Activated CD4-positive, alpha-beta T cell treated with anti-CD3 and anti-CD28 coated beads, Interleukin-2, amount 50 U/mL, for 1 hour (primary cell): ENCODE measurements at places on chromosomes 11 and 22.

GRCh38 chr11:6523253-6523652, 26.2 kb downstream of the DNHD1 start:
- no peak for DNase-seq

GRCh38 chr11:47784785-47785381, 17.7 kb upstream of the FNBP4 start:
- no peak for DNase-seq

GRCh38 chr22:46008836-46009596, 32.1 kb upstream of the WNT7B start:
- DNase-seq: no peak

DNA sequence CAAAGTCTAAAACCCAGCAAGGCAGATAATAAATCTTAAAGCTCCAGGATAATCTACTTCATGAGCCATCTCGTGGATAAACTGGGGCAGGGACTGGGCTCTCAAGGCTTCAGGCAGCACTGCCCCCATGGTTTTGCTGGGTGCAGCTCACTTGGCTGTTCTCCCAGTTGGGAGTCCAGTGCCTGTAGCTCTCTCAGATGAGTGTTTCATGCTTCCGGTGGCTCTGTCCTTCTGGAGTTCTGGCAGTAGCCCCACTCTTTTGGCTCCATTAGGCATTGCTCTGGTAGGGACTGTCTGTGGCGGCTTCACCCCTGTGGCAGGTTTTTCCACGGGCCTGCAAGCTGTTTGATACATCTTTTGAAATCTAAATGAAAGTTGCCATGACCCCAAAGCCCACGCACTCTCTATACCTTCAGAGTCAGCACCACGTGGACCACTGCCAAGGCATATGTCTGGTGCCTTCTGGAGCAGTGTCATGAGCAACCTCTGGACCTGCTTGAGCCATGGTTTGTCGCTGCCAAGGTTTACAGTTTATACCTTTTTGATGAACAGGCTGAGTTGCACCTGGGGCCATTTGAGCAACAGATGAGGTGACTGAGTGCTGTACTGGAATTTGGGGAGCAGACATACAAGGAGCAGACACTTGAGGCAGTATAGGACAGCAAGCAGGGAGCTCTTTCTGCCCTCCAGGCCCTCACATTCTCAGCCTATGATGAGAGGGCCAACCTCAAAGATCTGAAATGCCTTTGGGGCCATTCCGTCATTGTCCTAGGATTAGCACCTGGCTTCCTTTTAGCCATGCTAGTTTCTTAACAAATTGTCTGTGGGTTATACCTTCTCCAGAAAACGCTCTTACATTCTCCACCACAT, 48.6 kb downstream of the MTNR1B start:
- no peak for DNase-seq

GRCh38 chr22:36745301-36745995, 30.5 kb downstream of the IFT27 start:
- no peak for DNase-seq

DNA sequence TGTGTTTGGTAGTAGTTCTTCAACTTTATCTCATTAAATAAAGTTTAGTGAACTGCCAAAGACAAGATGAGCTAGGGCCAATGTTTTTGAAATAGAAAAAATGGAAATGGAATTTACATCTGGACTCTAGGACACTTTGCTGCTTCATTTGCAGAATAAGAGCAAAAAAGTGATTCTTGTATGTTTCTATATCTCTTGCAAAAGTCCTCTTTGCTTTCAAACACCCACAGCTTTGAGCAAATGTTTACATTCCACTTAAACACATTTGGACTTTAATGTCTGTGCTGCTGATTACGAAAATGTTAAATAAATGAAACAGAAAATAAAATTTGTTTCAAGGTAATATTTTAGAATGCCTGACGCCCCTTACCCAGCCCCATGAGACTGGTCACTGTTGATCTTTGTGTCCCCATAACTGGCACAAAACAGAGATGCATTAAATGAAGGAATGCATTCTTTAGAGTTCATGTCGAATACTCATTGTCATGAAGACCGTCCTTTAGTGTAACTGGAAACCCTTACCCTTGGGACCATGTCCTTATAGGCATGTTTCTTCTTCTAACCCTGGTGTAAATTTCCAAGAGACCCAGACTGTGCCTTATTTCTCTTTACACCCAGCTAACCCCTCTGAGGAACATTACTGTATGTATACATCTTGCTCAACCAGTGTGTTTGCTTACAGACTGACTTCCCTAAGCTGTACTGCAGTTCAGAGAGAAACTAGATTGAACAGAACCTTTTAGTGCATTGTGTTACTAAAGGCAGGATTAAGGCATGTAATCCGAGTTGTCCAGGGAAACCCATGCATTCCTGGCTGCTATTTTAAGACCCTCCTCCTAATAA, 199.7 kb downstream of the NAV2 start:
- DNase-seq: no peak

DNA sequence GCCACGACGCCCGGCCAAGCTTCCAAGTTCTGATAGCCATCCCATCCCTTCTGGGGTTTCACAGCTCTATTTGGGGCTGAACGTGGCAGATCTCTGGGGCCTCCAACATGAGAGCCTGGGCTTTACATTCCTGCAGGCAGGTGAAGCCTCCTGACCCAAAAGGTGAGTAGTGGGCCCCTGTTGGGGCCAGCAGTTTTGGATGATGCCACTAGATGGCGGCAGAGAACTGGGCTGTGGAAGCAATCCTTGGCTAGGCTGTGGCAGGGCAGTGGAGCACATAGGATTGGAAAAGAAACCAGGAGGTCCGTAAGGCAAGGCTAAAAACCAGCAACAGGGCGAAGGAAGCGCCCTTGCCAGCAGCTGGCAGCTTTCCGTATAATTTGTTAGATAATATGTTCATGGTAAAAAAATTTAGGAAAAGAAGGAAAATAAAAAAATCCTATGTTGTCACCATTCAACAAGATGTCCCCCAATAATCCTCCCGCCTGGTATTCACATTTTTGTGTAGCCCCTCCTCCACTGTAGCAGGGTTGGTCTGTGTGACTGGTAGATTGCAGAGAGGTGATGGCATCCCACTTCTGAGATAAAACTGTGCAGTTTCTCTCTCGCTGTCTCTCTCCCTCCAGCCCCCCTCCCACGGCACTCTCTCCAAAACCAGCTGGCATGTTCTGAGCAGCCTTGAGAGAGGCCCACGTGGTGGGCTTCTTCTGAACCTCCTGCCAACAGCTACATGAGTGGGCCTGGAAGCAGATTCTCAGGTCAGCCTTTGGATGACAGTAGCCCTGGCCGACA, 43.6 kb upstream of the OR4B1 start:
- DNase-seq: peak; percentile 62

GRCh38 chr22:24428751-24429410, 1.5 kb downstream of the ADORA2A start:
- DNase-seq: no peak

DNA sequence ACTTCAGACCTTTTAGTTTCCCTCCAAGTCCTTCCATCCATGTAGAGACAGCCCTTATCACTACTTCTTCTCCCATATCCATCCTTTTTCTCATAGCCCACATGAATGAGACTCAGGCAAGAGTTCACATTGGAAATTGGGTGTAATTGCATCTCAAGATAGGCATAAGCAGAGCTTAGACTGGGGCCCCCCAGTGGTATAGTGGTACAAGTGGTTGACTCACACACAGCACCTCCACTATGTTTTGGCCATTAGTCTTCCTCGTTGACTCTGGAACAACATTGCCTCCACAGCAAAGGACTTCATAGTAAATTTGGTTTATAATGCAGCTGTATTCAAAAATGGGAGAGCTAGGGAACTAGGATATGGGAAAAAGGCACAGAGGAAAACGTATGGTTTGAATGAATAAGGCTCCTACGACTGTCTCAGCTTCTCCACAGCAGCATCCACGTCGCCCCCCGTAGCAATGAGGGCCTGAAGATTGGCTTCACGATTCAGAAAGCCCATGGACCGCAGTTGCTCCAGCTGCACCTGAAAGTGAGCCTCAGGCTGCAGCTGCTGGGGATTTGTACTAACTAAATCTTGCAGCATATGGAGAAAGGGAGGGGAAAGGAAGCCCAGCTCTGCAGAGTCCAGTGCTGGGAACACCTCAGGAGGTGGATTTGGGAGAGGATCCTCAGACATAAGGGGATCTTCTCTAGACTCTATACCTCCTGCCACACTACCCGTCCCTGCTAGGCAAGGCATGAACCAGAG, 2.4 kb downstream of the UBQLN3 start:
- DNase-seq: no peak

DNA sequence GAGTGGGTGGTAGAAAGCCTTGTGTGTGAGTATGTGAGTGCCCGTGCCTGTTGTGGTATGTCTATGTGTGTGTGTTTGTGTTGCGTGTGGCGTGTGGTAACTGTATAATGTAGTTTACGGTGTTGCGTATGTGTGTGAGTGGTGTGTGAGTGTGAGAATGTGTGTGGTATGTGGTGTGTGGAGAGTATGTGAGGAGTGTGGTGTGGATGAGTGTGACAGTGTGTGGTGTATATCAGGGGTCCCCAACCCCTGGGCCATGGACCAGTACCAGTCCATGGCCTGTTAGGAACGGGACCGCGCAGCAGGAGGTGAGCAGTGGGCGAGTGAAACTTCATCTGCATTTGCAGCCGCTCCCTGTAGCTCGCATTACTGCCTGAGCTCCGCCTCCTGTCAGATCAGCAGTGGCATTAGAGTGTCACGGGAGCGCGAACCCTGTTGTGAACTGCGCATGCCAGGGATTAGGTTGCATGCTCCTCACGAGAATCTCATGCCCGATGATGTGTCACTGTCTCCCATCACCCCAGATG, 5.7 kb downstream of the UPK3A start:
- DNase-seq: no peak

DNA sequence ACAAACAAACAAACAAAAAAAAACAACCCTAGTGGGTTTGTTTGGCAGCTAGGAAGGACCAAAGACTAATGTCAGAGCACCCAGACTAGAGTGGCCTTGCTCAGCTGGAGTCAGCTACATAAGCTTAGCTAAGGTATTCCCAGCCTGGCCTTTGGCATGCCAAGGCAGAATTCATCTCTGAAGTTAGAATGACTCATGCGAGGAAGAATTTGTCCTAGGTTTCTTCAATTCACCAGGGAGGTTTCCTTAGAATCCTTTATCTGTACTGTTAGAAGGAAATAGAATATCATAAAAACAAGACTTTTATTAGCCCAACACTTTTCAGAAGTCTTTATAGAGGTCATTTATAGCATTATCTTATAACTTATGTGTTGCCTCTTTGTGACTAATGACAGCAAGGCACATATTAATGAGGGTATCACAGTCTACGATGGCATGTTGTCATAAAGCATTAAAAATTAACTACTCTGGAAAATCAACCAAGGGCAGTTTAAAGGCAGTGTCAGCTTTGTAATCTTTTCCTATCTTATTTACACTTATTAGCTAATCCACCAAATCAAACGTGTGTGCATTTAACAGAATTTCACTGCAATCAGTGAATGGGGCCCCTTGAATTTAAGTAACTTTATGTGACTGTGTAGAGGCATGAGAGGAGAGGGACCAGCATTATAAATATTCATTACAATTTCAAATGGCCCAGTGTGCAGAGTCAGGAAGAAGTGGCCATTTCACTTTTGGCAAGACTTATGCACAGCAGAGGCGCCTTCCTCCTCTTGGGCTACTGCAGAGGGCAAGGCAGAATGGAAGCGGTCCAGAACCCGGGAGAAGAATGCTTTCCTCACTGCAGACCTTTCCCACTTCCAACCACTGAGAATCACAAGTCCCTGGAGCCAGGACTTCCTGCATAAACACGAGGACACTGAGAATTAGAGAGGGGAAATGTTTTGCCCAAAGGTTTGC, 36.3 kb downstream of the SLC5A1 start:
- DNase-seq: no peak

DNA sequence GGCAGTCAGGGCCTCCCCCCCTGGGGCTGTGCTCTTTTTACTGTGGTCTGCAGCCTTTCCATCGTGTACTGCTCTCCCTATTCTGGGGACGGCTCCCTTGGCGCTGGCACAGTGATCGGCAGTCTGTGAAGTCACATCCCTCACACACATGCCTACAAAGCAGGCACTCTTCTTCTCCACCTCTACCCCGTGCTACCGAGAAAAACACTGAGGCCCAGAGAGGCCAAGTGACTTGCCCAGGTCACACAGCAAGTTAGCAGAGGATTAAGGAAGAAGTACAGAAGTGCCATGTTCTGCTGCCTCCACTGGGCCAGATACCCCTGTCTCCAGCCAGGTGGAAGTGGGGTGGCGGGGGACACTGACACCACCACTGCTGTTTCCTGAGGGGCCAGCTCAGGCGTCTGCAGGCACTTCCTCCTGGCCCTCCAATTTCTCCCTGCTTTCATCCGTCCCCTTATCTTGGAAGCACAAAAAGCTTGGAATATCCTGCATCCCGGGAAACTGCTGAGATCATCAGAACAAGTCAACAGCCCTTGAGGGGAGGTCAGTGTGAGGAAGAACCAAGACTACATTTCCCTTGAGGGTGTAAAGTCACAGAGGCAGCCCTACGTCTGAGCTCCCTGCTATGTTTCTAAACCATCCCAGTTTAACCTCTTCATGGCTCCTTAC, 30.2 kb upstream of the KLHL35 start:
- no peak for DNase-seq

DNA sequence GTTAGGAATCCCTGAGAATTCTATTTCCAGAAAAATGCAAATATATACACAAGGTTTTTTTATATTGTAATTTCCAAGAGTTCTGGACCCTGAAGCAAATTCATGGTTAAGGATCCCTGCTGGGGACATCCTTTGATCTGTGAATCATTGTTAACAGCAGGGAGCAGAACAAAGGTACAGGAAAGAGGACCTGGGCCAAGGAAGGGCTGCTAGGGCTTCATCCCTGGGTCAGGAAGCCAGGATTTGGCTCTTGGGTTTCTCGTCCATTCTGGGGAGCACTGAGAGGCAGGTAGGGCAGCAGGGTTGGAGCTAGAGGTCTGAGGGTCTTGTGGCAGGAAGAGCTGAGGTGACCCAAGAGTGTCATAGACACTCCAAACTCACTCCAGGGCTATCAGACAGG, 10.2 kb upstream of the OAF start:
- DNase-seq: no peak

DNA sequence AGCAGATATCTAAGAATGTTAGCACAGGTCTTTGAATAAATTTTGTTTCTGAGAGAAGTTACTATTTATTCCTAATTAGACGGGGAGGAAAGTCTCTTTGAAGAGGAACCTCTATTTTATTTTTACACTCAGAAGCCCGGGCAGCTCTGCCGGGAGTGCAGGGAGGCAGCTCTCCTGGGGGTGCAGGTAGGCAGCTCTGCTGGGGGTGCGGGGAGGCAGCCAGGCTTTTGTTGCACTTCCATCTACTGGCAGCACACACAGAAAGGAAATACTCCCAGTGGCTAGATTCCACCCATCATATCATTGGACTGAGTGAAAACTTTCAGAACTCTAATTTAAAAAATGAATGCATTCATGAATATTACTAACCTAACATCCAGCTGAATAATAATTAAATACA, 24.6 kb downstream of the OR10A6 start:
- no peak for DNase-seq

- no peak for DNase-seq
Measured at GRCh38 chr11:117647872-117648271, 149.1 kb downstream of the DSCAML1 start.

- no peak for DNase-seq
Measured at GRCh38 chr11:37830529-37830928, 1232.5 kb upstream of the RAG2 start.
